Chondrocyte (in vitro differentiated cells): ENCODE measurements at places on chromosomes 5 and 9.

- DNase-seq: no peak
Observed at GRCh38 chr5:133727636-133728035, 115.3 kb upstream of the FSTL4 start.

- DNase-seq: no peak
Observed at GRCh38 chr5:84632418-84632817, 247.7 kb upstream of the EDIL3 start.

- DNase-seq: no peak
Observed at GRCh38 chr5:174358276-174358675, 312.8 kb downstream of the NSG2 start.

- DNase-seq: no peak
Observed at GRCh38 chr9:99947395-99947794, 40.9 kb downstream of the STX17 start.

GRCh38 chr9:84852617-84853301 is 183.2 kb downstream of the NTRK2 start:
- DNase-seq: no peak

DNA sequence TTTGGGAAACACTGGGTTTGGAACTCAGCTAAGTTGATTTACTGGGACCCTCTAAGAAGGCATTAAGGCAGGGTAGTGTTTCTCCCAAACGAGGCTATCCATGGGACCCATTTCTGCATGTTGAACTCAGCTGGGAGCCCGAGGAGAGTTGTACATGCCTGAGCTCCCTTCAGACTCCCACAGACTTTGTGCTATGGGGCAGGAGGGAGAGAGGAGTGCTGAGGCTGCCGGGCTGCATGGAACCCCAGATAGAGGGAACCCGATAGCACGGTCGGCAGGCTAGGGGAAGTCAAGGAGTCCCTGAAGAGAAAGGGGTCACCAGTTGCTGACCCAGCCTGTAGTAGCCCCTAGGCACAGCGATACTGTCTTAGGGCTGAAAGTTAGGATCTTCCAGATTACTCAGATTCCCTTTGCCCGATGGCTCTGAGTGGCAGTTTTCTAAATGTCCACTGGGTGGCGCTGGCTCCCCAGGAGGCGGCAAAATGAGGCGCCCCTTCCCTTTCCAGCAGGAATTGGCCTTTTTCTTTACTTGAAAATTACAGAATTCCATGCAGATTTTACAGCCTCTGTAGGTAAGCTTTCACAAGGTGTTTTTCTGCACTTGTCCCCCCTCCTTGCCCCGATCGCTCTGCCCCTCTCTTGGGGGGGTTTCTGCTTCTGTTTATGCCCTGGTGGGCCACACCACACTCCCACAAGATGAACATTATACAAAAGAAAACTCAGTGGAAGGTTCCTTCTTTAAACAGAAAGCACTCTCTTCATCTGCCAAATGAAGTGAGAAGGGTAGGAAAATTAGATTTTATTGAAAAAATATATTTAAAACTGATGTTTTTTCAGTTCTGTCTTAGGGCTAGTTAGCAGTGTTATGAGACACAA is 17.8 kb downstream of the NANS start:
- DNase-seq: no peak

- DNase-seq: no peak
Observed at GRCh38 chr9:16867576-16868311, 2.7 kb downstream of the BNC2 start.

DNA sequence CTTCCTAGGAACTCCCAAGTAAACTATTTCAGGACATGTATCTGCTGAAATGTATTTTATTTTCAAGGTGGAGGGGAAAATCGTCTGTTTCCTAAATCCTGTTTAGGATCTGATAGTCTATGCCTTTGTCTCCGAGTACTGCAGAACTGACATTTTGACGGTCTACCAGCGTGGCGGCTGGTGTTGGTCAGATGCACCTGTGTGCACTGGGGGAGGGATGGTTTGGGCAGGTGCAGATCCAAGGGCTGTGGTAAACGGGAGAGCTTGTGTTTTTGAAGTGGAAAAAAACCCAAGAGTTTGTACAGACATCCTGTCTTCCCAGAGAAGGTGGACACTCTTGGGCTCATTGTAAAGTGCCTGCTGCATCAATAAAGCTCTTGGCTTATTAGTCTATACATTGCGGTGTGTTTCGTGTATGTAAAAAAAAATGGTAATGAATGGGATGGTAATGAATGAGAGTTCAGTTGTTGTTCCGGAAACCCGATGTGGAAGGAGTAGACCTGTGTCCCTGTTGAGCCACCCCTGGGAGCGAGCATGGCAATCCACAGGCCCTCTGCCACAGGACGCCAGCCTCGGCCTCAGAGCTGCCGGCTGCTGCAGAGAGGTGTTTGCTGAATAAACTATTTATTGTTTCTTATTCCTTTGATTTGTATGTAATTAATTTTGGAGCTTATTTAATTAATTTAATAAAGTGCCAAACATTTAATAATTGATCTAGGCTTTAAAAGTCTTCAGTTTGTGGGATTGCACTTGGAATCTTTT is 15.3 kb downstream of the ARPC5L start:
- no peak for DNase-seq

GRCh38 chr5:172558076-172558976 is 82.7 kb upstream of the NEURL1B start:
- peak; percentile 68 for DNase-seq

GRCh38 chr9:84339962-84340361 is 596 bp downstream of the SLC28A3 start:
- DNase-seq: no peak

GRCh38 chr5:67319935-67320725 is 123.5 kb upstream of the CD180 start:
- DNase-seq: no peak

DNA sequence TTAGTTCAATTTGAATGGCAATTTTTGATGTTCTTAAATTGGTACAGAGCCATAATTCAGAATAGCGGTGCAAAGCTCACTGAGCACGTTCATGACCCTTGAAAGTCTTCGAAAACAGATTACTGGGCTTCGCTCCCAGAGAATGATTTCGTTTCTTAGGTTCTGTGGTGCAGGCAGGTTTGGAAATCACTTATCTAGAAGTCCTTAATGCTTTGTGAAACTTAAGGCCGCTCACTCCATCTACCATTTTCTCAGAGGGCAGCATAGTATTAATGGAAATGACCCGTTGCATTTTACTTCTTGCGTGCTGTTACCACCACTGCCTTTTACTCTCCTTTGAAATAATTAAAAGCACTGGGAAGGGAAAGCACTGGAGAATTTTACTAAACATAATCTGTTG is 2.9 kb upstream of the MAT2B start:
- DNase-seq: no peak

DNA sequence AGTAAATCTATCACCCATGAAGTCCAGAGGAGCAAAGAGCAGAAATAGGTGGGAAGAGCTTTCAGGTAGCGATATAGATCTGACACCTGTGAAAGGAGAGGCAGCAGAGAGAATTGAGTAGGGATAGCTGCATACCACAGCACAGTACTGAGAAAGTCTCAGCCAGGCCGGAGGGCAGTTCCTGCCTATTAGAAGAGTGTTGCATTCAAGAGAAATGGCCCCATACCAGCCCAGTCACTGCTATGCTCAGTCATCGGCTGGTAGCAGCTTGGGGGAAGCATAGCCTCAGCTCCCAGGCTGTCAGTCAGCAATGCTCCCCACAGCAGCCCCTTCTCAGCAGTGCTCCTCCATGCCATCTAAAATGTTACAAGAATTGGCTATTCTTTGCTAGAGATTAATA is 285.1 kb upstream of the CDH6 start:
- no peak for DNase-seq

- DNase-seq: no peak
Observed at GRCh38 chr5:10576121-10576789, 12.4 kb downstream of the ANKRD33B start.

GRCh38 chr9:74447451-74448193 is 49.5 kb upstream of the RORB start:
- DNase-seq: no peak

- DNase-seq: peak; percentile 72
Observed at GRCh38 chr9:93134015-93134739, at the start of gene NINJ1. Gene NINJ1 (minus strand): TSS chr9:93134251. CDS start chr9:93134217, 34 bp downstream.

GRCh38 chr9:107274096-107274495 is 9.0 kb upstream of the RAD23B start:
- DNase-seq: no peak

DNA sequence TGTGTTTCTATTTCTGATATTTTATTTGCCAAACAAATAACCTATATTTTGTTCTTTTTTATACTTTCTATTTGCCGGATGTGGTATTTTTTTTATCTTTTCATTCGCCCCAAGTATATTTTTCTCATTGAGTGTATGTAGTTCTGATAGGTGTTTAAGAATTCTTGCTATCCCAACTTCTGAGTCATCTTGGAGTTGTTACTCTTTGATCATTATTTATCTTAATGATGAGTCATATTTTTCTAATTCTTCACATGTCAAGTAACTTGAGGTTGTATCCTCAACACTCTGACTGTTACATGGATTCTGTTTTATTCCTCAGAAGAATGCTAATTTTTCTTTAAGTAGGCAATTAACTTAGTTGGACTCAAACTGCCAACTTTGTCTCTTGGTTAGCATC is 498.1 kb downstream of the TLE1 start:
- no peak for DNase-seq

- DNase-seq: no peak
Observed at GRCh38 chr5:59833448-59833847, 60.1 kb downstream of the PDE4D start.

- DNase-seq: no peak
Observed at GRCh38 chr5:118522626-118523025, 465.7 kb downstream of the DTWD2 start.

GRCh38 chr9:130780865-130781504 is 54.1 kb upstream of the ABL1 start:
- no peak for DNase-seq

DNA sequence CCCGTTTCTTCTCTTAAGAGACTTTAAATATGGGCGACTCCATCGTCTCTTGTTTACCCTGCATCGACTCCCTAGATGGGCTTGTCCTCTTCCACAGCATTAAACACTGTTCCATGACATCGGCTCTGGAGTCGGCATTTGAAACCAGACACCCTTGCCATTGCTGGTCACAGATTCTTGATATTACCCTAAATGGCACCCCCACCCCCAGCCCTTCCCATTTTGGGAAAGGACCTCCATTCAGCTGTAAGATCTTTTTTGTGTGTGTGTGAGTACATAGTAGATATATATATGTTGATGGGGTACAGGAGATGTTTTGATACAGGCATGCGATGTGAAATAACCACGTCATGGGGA is 51.1 kb upstream of the SH3PXD2B start:
- DNase-seq: no peak

GRCh38 chr9:35060548-35061207 is 11.7 kb downstream of the VCP start:
- no peak for DNase-seq

DNA sequence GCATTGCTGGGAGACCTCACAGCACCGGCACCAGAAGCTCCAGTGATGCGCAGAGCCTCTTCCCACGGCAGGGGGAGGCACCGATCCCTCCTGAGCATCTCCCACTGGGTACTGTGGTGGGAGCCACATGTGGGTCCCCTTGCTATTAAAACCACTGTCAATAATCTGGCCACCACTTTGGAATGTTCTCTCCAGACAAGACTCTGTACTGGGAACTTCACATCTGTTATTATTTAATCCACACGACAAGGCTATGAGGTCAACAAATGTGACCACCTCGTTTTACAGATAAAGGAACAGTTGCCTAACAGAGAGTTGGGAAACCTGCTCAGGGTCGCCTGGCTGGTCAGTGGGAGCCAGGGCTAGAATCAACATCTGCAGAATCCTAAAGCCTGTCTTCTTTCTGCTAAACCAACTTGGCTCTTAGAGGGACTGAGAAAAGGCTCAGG is 72.7 kb downstream of the EPB41L4B start:
- DNase-seq: no peak
